ENCODE measurements at places on chromosomes 6 and 20.

DNA sequence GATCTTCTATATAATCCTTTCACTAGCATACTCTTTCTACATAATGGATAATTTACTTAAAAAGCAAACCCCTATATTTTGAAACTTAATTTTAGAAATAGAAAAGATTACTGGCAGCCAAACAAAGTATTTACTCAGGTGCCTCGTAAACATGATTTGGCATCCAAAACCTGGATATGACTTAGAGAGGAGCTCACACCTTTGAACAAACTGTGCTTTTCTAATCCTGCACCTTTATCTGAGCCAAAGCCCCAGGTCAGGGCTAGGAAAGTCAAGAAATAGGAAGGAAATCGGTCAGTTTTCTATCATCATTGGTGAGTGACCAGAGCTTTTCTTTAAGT lies 170.9 kb downstream of the PHF3 start:
- no peak for DNase-seq

DNA sequence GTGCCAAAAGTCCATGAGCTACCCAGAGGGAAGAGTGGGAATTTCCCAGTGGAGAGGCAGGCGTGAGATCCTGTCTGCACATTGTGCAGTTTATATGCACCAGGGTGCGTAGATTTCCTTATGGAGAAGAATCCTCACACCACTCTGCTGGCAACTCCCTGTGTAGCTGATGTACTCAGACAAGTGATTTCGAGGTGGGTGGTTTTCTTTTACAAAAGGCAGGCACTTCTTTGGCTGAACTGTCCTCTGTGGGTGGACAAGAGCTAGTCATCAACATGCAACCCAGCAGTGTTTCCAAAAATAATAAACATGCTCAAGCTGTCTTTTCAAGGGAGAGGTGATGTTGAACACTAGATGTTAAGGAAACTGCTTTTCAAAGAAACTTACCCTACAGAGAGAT lies 121.7 kb upstream of the NXT1 start:
- no peak for DNase-seq

- peak; percentile 58 for DNase-seq
Measured at GRCh38 chr6:3748208-3749066, 3.1 kb downstream of the PXDC1 start.

DNA sequence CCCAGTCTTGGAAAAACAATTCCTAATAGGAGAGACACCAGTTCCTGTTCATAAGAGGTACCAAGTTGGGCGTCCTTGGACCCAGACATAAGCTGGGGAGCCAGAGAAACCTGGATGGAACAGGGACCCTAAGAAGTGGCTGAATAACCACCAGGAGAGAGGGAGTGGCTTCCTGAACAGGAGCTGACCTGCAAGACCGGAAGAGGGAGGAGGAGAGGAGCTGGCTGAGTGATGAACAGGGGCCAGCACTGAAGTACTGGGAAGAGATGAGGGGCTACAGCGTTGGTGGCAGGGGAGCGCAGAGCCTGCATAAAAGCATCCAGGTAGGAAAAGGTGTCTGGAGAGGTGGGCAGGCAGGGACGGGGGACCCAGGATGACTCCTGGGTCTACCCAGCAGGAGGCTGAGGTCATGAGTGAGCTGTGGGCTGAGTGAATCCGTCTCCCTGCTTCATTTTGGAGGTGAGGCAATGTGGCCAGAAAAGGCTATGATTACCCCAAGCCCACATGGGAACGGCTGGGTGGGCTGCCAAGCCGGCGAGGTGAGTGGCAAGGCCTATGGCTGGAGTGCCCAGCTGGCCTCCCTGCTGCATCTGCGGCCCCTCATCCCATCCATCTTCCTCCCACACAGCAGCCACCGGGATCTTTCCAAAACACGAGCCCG lies 34.4 kb upstream of the ZFAND3 start:
- no peak for DNase-seq

GRCh38 chr20:51026269-51026668 lies 3.4 kb upstream of the KCNG1 start:
- DNase-seq: no peak

- DNase-seq: peak; percentile 69
Measured at GRCh38 chr6:85449388-85449817, 480 bp upstream of the NT5E start.

DNA sequence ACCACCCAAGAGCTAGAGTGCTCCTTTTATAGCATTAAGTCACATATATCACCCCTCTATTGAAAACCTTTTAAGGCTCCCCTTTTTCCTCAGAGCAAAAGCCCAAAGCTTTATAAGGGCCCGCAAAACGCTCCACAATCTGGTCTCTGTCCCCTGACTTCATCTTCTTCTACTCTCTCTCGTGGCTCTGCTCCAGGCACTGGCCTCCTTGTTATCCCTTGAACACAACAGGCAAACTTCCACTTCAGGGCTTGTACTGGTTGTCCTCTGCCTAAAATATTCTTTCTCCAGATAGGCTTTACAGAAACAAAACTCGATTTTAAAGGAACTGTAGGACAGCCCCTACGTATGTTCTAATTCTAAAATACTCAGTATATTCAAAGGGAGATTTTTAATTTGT lies 44.0 kb upstream of the SPDEF start:
- no peak for DNase-seq

- no peak for DNase-seq
Measured at GRCh38 chr6:72246926-72247325, 360.6 kb downstream of the RIMS1 start.

DNA sequence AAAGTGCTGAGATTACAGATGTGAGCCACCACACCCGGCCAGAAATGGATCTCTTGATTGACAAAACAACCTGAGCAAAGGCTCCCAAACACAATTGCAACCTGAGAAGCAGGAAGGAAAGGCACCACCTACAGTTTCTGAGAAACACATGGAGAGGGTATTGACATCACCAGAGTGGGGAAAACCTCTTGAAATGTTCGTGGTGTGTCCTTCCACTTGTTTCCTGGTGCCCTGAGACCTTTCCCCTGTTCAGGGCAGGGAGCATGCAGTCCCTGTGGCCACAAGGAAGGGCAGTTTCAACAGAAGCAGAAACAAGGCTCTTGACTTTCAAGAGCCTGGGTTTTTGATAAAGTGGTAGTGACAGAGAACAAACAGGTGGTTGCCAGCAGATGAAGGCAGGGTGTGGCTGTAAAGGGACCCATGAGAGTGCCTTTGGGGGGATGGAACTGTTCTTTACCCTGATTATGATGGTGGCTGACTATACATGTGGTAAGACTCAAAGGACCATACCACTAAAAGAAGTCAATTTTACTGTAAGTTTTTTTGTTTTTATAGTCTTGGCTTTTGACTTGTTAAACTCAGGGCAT lies 3.2 kb upstream of the BPIFA1 start:
- no peak for DNase-seq

Data from stimulated activated naive CD8-positive, alpha-beta T cell treated with anti-CD3 and anti-CD28 coated beads, Interleukin-15, Interleukin-2, amounts not matched to agents 100 U/mL and 50 U/mL, for 24 hours (primary cell).